Chondrocyte (in vitro differentiated cells): ENCODE measurements at places on chromosomes 3 and 15. TPM values are rescaled to one million over a fixed set of nuclear protein-coding genes. Genes with fewer than 3 reads are reported as not detected.

The SAXO2 gene
- total RNA-seq = 0.90 to 5.1 TPM (median 1.0 TPM) in 3 replicates

The ROBO1 gene
- total RNA-seq = 43.7 to 67.2 TPM (median 47.1 TPM) in 3 replicates

The LNP1 gene
- 1.0 to 2.2 TPM (median 1.5 TPM) in 3 replicates for total RNA-seq

The ZNF662 gene
- not detected in 3 replicates for total RNA-seq

The FGF7 gene
- 1.1 TPM in 1 of 3 replicates, not detected in the others for total RNA-seq

The PTH1R gene
- total RNA-seq = 2.4 to 6.3 TPM (median 3.1 TPM) in 3 replicates

The CCR3 gene
- total RNA-seq = not detected in 3 replicates

The RASGRF1 gene
- total RNA-seq = 0.10 TPM in 1 of 3 replicates, not detected in the others

The CD80 gene
- total RNA-seq = not detected in 3 replicates

The GPR176 gene
- 31.1 to 33.0 TPM (median 31.2 TPM) in 3 replicates for total RNA-seq

The EEF1AKMT4 gene
- total RNA-seq = 4.3 to 5.0 TPM (median 4.4 TPM) in 3 replicates

The PAQR5 gene
- 0.20 TPM in 1 of 3 replicates, not detected in the others for total RNA-seq

The ZDHHC23 gene
- 0.31 to 0.95 TPM (median 0.37 TPM) in 3 replicates for total RNA-seq
